Epithelial cell of proximal tubule (primary cell): ENCODE measurements at places on chromosomes 1 and 21. TPM values are rescaled to one million over a fixed set of nuclear protein-coding genes. Genes with fewer than 3 reads are reported as not detected.

- DNase-seq, result peak; percentile 51
Measured at GRCh38 chr1:185317886-185318310, 855 bp upstream of the IVNS1ABP start.

CFAP57 gene
- total RNA-seq, result 0.07 and 0.46 TPM in 2 replicates

AGT gene
- 0.07 and 3.2 TPM in 2 replicates for total RNA-seq

DNA sequence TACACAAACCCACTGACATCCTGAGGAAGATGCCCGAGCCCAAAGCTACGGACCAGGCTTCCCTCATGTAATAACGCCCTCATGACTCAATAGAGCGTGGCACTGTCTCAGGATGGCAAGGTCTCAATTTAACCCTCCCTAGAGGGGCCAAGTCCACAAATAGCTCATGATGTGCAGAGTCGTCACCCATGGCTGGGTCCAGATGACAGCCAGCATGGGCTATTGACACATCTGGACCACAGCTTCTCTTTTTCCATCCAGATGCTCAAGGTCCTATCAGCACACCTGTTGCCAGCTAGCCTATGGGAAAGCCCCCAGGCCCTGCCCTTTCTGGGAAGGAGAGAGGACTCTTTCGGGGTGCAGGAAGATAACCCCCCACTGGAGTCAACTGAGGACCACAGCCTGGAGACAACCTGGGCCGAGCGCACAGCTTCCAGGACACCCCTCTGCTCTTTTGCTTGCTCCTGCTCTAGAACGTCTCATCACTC is 2.8 kb downstream of the LAPTM5 start:
- no peak for DNase-seq

DNA sequence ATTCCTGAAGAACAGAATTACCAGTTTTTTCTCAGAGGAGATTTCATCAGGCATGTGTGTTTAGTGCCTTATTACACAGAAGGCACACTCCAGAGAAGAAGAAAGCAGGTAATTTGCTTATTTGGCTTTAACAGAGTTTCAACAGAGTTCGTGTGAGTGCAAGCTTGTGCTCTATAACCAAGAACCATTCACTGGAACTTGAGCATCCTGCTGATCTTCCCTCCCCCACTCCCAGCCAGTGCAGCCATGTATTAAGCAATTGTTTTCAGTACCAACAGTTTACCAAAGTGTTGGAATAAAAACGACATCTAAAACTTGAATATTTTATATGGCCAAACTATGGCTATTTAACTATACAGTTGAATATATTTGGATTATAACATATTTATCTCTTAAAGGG is 4.3 kb downstream of the MGST3 start:
- peak; percentile 52 for DNase-seq

DNA sequence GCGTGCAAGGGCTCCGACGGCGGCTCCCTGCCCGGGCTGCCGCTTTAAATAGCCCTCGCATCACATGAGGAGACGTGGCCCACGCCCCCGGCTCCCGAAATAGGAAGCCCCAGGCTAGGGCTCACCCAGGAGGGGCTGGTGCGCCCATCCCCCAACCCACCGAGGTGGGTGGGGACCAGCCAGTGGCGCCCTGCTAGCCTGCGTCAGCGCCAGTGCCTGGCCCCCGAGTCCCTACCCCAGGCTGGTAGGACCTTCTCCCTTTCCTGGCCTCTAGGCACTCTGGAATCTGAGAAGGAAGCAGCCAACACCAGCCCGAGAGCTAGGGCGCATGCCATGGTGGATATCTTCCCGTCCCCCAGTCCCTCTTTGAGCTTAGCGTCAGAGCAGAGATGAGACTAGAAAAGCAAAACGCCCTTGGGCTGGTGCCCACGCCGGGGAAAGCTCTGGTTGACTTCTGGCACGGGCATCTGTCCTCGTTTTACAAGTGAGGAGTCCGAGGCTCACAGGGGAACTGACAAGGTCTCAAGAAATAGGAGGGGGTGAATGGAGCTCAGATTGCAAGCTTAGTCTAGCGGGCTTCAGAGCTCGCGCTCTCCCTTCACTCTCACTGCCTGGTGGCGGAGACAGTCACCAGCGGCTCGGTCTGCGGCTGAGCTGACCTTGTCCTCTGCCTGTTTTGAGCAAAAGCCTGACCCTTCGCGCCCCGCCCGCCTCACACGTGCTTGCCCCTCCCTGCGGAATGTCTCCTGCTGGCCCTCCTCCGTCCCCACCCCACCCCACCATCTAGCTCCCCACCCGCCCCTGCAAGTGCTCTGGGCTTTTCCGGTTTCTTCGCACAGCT is at the start of gene FABP3:
FABP3 (minus strand) TSS at position 21 of the 841 bp plus-strand sequence. CDS start 62 bp downstream, outside the sequence.
- no peak for DNase-seq

DNA sequence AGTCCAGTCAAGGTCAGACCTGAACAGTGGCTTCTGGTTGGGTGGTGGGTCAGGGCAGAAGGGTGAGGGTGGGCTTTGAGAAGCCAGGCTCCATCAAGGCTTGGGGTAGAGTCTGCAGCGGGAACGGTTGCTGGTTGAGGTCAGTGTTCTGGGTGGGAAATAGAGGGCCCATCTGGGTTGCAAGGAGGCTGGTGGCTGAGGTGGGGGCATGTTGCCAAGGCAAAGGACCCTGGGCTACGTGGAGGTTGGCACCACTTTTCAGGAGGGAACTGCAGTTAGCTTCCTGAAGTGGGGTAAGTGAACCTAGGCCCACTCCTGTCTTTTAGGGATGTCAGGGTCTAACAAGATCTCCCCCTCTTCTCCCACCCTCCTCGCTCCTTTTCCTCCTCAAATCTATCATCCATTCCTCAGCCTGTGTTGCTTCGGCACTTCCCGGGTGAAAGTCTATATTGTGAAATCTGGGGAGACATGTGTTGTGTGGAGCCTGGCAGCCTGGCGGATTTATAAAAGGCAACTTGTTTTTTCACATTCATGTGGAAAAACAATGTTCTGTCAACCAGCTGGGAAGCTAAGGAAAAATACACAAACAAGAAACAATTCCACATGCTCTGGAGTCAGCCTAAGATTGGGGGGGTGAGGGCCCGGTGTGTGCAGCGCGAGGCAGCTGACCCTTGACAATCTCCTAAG is 1.5 kb downstream of the IL22RA1 start:
- no peak for DNase-seq

DNA sequence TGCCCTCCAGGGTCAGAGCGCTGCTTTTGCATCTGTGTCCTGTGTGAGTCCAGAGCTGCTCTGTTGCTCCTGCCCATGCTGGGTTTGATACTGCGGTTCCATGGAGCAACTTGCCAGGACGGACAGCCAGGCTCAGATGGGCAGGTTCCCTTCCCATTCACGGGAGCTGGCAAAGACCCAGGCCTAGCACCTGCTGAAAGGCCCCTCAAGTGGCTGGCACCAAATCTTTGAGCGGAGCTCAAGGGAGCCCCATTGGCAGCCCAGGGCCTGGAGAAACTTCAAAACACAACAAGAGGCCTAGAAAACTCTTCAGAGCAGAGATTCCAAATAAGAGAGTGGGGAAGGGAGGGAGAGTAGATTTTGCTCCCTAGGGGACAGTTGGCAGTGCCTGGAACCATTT is 97.2 kb downstream of the ACTL8 start:
- DNase-seq, result no peak

GRCh38 chr1:5906966-5907365 is 85.3 kb downstream of the NPHP4 start:
- DNase-seq, result no peak

S100A7A gene
- not detected in 2 replicates for total RNA-seq

OR2L5 gene
- not detected in 2 replicates for total RNA-seq

- DNase-seq, result no peak
Measured at GRCh38 chr21:35857095-35857494, 203.2 kb downstream of the SETD4 start.

DNA sequence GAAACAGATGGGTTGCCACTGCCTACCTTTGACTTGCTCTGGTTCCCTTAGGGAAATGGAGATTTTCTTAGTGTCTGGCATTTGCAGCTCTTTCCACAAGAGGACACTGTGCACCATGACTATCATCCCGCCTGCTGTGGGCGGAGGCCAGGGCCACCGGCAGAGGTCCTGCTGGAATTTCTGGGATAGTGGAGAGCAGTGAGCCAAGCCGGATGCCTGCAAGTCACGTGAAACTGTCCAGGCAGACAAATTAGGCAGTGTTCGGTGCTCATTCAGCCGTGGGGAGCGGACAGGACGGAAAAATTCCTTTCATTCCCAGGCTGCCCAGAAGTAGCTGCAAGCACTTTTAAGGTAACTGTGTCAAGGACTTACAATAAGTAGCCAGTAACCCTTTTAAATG is 43.4 kb downstream of the IGSF5 start:
- peak; percentile 86 for DNase-seq

- no peak for DNase-seq
Measured at GRCh38 chr1:221747839-221748238, 6.0 kb upstream of the DUSP10 start.

DNA sequence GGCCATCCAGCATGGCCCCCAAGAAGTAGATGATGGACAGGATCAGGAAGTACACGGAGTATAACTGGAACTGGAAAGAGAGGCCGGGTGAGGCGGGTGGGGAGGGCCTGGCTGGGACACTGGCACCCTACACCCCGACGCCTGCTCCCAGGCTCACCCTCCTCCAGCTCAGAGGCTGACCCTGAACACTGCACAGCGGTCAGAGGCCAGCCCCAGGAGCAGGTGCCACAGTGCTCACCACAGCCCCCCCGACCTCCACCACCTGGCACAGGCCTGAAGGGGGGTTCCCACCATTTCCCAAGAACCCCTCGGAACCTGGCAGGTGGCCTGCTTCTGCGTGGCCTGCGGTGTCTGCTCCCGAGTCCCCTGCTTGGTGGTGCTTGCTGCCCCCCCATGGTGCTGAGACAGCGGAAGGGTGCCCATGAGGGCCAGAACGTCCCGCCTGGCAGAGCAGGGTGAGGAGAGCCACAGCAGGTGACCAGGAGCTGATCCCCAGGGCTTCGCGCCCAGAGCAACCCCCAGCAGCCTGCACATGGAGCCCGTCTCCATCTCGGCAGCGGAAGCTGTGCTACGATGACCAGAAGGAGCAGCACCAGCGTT is 26.1 kb downstream of the SLC19A1 start:
- DNase-seq, result no peak

GSTM3 gene
- total RNA-seq, result 63.2 and 81.9 TPM in 2 replicates

GSTM1 gene
- not detected in 2 replicates for total RNA-seq

GRCh38 chr1:202681736-202682420 is 28.4 kb downstream of the SYT2 start:
- no peak for DNase-seq

ZNF678 gene
- total RNA-seq, result 5.4 and 7.1 TPM in 2 replicates

DNA sequence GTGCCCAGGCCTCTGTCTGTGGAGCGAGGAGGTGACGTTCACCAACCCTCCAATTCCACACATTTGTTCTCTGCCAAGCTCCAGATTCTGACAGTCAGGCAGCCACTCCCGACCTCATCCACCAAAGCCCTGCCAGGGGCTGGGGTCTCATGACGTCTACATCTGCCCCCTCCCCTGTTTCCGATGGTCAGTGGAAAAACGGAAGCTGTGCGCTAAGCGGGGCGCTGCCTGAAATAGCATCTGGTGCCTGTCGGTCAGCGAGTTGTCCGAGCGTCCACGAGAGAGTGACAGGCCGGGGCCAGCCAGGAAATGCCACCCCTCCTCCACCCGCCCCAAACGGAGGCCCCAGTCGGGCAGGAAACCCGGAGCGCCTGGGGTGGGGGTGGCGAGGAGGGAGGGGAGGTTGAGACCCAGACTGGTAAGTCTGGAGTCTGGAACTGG is 3.2 kb upstream of the TAL1 start:
- no peak for DNase-seq

DNA sequence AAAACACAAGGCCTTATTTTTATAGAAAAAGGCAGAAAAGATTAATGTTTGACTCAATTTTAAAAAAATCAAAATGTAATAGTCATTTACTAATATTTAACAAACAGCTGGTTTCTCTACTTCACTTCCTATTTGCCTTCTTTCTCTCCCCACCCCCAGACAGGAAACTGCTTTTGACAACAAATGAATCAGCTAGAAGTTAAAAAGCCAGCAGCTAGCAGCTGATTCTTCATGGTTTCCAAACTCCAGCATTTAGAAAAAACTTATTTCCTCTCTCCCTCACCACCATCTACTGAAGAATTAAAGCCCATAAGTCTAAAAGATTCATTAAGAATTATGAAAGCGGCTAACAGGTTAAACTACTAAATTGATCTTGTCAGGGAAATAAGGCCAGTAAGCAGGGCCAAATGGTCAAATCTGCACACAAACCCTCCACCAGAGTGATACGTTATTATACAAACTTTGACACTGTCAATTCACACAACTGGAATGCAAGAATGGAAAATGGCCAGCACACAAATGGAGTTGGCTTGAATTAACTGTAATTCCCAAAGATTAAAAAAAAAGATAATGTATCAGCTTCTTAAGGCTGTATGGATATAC is 4.0 kb downstream of the WDR26 start:
- no peak for DNase-seq

GRCh38 chr21:45593162-45594022 is 50.1 kb upstream of the PCBP3 start:
- DNase-seq, result no peak
